ENCODE measurements at places on chromosomes 7 and 10.

GRCh38 chr10:22611425-22612115, 102.8 kb downstream of the PIP4K2A start:
- peak; percentile 64 for DNase-seq

DNA sequence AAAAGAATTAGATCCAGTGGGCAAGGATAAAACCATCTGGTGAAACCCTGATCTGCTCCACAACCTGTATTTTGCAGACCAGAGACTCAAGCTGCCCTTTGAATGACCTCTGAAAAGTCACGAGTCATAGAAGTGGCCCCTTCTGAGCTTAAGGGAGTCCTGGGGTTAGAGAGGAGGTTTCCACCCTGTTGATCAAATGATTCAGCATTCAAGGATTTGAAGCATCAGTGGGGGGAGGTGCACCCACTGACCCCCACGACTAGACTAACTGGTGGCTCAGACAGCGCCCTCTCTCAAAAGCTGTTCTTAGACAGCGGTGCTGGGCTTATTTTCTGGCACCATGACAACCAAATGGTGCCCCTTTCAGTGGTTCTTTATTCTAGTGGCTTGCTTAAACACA, 44.3 kb downstream of the PLCE1 start:
- no peak for DNase-seq

GRCh38 chr10:5812283-5813090, 747 bp downstream of the GDI2 start:
- DNase-seq: peak; percentile 56

GRCh38 chr10:81251457-81252115, 623.4 kb upstream of the NRG3 start:
- DNase-seq: no peak

GRCh38 chr7:35985126-35985754, 167.8 kb upstream of the EEPD1 start:
- peak; percentile 80 for DNase-seq

- DNase-seq: no peak
These were observed 124.8 kb upstream of the PDLIM1 start for GRCh38 chr10:95415621-95416031.

DNA sequence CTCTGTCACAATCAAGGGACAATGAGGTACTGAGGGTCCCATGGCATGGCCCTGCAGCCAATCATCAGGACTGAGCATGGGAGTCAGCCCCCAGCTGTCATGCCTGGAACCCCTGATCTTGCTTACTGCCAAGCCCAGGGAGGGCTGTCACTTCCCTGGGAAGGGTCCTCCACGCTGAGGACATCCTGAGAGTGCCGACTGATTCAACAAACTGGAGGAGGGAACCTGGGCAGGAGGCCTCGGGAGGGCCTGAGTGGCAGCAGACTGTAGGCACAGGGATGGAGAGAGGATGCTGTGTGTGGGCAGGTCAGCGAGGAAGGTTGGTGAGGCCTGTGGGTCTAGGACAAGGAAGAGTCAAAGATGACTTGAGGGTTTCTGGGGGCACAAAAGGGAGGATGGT, 154.3 kb downstream of the ZNF248 start:
- no peak for DNase-seq

GRCh38 chr7:156832195-156832877, 60.6 kb downstream of the LMBR1 start:
- DNase-seq: no peak

- DNase-seq: no peak
These were observed 2.5 kb downstream of the TNS3 start for GRCh38 chr7:47579458-47579857.

DNA sequence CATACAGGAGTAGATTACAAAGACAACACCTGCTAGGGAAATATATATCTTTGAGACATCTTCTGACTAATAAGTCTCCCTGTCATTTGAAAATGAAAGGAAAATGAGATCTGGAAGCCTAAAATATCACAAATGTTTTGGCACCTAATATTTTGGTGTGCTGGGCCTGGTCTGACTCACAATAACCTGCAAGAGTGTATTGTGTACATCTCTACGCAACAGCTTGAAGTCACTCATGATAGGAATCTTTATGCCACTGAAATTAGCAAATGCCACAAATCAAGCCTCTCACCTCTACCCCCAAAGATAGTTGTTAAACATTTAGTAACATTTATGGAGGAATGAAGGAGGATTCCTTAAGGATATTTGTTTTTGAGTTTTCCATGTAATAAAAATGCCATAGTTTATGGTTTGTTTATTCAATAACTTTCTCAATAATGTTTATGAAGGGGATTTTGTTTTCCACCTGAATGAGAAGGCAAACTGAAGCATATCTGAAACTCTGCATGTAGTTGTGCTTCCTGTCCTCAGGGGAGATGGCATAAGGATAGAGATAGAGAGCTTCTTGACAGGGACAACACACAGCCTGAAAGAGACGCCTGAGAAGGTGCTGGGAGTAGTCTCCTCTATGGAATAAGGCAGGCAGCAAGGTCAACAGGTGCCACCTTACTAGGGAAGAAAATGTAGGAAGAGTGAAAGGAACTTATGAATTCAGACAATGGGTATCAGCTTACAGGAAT, 197.4 kb downstream of the AHR start:
- DNase-seq: no peak

DNA sequence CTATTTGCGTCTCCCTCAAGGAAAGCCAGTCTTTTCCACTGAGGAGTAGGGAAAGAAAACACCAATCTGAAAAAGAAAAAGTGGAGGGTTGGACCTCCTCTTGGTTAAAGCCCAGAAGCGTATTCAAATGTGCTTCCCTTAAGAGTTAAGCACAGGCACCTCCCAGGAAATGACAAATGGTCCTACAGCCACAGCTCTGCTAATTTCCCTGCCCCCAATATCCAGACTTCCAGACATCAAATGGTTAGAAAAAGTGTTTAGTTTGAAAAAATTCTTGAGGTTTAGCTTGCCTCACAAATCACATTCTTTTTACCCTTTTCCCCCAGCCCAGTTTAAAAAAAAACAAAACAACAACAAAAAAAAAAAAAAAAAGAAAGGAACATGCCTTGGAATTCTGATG, 19.0 kb upstream of the COL1A2 start:
- no peak for DNase-seq

- DNase-seq: no peak
These were observed 4.5 kb downstream of the TSPAN14 start for GRCh38 chr10:80458638-80459037.

DNA sequence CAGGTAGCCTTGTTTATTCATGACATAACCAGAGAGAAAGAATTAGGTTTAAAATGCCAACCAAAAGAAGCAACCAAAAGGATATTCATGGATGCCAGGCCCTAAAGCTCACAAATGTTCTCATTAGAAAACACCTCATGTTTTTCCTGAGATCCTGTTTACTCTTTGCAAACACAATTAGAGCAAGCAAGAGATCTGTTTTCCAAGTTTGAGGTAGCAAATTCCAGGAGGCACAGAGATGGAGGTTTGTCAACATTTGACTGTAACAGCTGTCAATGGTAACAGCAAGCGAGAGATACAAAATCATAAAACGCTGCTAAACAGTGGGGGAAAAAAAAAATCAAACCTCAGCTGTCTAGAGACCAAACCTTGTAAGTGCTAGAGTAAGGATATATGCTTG, 182.2 kb downstream of the PLXDC2 start:
- no peak for DNase-seq

DNA sequence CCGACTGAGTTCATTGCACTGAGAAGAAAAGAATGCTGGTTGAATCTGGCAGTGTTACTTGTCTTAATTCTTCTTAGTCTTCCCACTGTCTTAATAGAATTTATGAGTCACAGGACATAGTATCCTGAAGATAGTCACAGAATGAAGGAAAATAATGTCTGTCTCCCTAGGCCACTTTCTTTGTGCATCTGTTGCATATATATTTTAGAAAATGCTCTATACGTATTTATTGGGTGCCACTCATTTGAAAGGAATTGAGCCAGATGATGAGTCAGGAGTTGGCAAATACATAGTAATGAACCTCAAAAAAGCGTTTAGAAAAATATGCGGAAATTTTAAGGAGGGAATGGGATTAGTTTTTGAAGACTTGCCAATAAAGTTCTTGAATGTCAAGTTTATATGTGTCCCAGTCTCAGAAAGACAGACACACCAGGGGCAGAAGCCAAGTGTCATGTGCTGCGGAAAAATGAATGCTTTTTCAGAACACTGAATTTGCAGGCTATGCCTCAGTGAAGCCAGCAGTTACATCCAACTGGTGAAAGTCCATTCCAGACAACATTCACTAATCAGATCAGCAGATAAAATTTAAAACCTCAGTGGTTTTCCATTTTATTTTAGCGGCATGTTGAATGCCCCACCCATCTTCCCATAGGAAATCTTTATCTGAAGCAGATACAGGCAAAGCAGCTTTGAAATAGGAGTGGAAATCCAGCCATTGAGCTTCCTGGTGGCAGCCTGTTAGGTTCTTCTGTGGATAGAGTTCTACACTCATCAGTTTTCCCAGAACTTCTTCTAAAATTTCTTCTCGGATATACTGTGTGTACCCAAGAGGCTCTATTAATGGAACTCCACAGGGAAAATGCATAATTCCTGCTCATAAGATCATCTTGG, 308.4 kb downstream of the BICC1 start:
- no peak for DNase-seq

GRCh38 chr7:21869785-21870402, 75.8 kb downstream of the CDCA7L start:
- no peak for DNase-seq

DNA sequence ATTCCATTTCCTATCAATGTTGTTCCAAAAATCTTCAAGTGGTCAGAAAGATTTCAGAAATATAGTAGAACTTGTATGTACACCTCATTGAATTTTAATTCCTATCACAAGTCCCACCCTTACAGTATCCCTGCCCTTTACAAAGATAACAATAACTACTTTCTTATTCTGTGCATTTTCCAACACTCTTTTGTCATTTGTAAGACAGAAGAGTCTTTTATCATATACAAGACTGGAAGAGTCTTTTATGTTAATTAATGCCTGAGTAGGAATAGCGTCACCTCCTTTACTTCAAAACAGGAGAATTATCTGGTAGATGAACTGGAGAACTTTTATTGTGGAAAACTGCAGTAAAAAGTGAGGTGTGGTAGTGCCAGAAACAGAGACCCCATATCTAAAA, 193.9 kb upstream of the SEMA3C start:
- DNase-seq: no peak

DNA sequence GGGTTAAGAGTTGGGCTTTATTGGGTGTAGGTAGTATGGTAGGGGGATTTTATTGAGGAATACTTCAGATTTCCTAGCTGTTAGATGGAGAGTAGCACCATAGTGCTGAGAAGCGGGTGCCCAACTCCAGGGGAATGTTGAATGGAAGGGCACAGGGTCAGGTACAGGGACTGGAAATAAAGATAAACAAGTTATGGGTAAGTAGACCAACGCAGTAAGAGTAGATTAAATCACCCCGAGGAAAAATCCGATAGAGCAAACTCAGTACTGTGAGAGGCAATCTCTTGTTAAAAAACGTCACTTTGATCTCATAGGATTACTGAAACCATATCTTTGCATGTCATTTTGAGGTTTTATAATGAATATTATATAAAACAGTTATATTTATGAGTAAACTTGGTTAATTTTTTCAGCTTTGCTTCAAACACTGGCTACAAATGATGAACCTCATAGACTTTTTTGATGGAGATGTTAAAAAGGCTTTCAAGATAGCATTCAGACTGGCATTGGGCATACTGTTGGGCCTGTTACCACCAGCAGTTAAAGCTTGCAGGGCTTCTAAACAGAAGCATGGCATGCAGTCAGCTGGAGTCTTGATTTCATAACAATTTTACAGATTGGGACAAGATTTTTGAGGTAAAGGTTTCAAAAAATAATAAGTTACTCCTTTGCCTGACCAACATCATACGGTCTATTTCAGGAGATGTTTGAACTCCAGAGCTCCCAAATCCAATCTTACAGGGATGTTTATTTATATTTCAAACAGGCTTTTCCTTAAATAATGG, 7.1 kb downstream of the AHR start:
- no peak for DNase-seq

GRCh38 chr7:2330493-2330892, 16.3 kb upstream of the SNX8 start:
- no peak for DNase-seq

GRCh38 chr7:128106821-128107220, 75.6 kb upstream of the LRRC4 start:
- DNase-seq: no peak

GRCh38 chr10:58956926-58957325, 219.5 kb upstream of the PHYHIPL start:
- DNase-seq: no peak

GRCh38 chr10:104638861-104639589, 2.1 kb upstream of the SORCS3 start:
- DNase-seq: peak; percentile 37

DNA sequence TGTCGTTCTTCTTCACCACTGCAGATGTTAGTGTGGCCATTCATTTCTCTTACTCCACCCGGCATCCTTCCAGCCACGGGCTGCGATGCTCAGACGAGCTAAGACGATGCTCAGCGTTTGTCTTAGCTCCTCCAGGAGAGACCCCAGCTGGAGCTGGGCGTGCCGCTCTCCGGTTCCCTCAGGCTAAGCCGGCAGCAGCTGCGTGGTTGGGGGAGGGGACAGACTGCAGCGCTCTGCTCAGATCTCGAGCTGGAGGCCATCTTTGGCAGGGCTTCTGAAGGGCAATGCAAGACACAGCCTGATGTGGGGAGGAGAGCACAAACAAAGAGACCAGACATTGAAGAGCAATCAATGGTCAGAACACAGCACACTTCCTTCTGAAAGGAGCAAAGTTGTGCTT, 4.8 kb downstream of the INA start:
- DNase-seq: no peak

GRCh38 chr10:75959912-75960311, 528.5 kb downstream of the LRMDA start:
- no peak for DNase-seq

DNA sequence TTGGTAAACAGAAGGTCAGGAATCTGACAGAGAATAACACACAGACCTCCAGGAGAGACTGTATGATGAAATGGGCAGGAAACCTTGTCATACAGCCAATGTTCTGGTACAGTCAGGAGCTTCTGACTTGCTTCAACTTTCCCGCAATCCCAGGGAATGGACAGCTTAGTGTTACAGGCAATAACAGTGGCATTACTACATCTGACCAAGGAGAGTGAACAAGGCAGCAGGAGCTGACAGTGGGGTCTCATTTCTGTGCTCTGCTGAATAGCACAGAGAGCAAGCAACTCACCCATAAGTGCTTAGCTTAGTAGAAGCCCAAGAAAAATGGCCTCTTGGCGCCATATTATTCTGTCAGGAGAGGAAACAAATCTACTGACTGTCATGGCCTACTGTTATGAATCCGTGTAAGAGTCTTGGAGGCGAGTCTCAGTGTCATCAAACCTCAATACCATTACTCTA, 186.2 kb upstream of the MTPN start:
- DNase-seq: no peak

DNA sequence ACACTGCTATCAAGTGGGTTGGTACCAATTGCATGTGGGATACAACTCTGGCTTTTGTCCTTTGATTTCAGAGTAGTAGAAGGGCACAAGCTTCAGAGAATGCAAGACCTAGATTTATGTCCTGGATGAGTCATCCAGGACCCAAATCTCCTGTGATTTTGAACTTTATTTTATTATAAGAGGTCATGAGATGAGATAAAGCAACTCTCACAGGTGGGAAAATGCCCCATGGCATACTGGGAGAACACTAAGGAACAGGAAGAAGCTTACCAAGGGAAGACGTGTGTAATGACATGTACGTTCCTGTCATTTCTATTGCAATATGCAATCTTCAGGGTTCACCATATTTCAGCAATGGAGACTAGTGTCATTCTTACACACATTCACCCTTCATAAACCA, 966 bp downstream of the MALRD1 start:
- DNase-seq: no peak
